ENCODE measurements at places on chromosomes 6 and 20.

DNA sequence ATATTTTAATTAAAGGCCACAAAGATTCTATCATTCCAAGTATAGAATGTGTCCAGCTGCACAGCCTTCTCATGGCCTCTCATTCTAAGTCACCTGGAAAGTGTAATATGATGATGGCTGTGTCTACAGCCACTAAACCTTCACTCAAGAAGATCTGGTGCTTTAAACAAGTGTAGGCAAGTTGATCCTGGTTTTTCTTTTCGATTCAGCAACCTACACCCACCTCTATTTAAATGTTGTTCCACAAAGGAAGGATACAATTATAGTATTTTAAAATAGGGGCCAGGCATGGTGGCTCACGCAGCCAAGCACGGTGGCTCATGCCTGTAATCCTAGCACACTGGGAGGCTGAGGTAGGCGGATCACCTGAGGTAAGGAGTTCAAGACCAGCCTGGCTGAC is 25.5 kb upstream of the DST start:
- DNase-seq: no peak

DNA sequence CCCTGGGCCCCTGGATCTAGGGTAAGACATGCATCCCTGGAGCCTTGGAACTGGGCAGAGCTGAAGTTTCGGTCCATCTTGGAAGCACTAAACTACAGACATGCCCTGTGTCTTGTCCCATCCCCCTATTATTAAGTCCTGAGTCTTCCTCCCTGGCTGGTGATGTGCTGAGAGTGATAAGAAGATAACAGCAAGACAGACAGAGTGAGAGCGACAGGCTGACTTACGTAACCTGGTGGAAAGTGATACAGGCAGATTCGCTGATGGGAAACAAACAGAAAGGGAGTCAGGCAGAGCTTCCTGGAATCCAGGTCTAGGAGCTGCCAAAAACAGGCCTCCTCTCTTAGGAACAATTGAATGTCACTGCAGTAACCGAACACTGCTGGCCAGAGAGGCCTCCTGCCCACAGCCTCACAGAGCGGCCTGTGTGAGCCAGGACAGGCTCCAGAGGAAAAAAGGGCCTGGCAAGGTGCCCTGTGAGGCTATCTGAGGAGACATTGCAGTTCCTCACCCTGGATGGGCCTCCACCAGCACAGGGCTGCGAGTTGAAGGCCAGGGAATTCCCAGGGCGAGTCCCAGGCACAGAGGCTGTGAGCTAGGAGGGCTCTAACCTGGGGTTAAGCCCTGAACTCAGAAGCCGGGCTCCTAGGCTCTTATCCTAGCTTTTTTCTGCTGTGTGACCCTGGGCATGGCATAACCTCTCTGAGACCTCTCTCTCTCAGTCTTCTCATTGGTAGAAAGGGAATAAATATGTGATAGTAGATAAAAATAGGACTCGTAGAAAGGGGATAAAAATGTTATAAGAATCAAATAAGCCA is 34.2 kb upstream of the B4GALT5 start:
- no peak for DNase-seq

- DNase-seq: no peak
Observed at GRCh38 chr6:109769213-109769612, 78.1 kb downstream of the FIG4 start.

- no peak for DNase-seq
Observed at GRCh38 chr6:119096721-119097565, 18.5 kb upstream of the FAM184A start.

- no peak for DNase-seq
Observed at GRCh38 chr20:53918949-53919361, 151.4 kb downstream of the BCAS1 start.

DNA sequence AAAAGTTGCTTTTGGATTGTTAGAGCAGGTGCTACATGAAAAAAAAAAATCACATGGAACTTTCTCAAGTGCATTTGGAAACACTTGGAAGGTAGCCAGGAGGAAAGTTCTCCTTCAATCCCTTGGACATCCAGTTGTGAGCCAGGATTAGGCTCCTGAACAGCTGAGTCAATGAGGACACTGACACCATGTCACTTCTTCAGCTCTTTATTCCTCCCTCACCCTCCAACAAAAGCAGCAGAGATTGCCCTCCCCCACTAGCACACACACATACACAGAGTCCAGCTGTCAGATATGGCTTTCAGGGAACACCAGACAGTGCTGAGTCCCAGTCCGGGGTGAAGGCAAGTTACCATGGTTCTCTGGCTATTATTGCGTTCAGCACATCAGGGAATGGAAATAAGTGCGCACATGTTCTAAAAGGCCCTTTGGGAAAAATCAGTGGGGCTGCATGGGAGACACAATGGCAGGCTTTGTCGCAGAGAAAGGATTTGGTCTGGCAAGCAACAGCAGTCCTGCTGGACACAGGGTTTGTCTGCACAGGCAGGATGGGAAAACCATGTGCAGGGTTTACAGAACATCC is 124.7 kb upstream of the MARCKS start:
- DNase-seq: no peak

- no peak for DNase-seq
Observed at GRCh38 chr6:56529594-56530191, 113.0 kb downstream of the DST start.

DNA sequence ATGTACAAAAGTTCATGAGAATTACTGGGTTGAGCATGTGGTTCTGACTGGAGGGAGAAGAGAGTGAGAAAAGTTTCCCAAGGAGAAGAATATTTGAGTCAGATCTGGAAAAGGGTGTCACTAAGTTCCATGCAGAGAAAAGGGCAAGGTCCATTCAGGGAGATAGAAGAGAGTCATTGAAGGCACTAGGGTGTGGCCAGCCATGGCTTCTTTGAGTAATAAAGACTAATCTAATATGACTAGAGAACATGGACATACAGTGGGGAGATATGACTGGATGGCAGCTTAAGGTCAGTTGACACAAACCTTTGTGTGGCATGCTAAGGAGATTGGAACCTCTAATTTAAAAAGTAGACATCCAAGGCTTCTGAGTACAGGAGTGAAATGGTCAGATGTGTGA is 10.7 kb upstream of the SLC17A4 start:
- no peak for DNase-seq

GRCh38 chr6:14068133-14068532 is 49.4 kb upstream of the CD83 start:
- no peak for DNase-seq

DNA sequence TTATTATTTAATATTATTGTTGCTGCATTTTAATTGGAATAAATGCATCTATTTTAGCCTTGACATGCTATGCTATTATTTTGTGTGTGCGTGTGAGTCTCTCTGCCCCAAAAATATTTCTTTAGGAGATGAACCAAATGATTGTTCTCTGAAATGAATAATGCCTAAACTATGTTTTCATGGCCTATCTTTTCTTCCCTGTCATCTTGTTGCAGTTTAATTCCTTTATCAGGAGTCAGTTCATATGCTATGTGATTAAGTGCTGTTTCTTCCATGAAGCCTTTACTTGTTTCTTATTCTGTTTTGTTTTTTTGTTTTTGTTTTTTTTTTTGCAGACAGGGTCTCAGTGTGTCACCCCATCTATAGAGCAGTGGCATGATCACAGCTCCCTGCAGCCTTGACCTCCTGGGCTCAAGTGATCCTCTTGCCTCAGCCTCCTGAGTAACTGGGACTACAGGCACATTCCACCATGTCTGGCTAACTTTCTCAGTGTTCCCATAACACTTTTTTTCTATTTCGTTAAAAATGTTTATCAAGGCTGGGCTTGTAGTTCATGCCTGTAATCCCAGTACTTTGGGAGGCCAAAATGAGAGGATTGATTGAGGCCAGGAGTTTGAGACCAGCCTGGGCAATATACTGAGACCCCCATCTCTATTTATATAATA is 25.7 kb downstream of the TPX2 start:
- DNase-seq: no peak

DNA sequence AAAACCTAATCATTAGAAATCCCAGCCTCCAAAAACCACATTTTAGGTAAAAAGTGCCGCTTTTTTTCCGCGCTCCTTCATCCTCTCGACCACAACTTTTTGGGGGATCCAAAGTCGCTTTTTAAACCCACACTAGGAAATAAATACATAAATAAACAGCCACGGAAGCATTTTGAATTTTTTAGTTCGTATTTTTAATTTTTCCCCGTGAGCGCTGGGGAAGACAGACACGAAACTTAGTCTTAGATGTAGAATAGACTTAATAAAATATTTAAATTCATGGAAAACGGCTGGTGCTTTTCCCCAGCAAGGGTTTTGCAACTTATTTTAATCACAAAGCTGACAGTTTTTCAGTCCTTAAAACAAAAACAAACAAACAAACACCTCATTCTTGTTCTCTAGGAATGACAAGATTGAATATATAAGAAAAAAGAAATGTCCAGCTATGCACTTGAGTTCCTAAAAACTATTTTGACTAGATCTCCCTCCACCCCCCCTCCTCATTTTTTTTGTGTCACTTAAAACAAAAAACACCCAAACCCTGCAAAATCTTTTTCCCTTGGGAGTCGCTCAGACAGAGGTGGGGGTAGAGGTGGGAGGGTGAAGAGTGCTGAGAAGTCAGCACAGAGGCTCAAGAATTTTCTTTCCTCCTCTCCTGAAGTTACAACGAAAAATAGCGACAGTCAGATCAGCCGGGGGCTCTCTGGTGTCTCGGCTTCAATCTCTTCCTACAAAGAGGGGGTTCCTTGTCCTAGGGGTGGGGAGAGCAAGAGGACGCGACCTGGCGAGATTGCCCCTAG is 43.4 kb upstream of the SUPT3H start:
- DNase-seq: no peak

DNA sequence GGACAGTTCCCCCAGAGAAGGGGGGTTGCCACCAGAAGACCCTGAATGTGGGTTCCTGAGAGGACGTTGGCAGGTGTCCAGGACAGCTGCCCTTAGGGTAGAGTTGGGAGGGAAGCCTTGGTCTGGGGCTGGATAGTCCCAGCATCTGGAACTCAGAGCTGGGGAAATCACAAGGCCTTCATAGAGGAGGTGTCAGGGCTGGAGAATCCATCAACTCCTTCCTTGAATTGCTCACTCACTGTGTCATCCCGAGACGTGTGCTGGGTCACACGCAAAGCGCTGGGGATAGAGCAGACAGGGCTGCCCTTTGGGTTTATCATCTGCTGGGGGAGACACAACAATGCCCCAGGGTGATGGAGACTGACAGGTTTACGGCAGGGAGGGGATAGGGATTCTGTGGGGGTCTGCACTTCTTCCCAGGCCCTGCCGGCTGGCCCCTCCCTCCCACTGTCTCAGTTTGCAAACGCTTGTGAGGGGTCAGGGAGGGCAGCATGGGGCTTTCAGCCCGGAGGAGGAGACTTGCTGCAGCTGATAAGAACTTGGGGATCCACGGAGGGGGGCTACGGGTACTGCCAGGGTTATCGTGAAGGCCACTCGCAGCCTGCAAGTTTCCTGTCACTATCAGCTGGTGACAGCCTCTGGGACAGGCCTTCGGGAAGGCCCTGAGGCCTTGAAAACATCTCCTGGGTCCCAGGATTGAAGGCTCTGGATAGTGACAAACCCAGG is 18.6 kb downstream of the RBM38 start:
- DNase-seq: no peak

- DNase-seq: no peak
Observed at GRCh38 chr6:32129297-32130088, 595 bp downstream of the FKBPL start.

- DNase-seq: no peak
Observed at GRCh38 chr20:8756410-8756809, 312.5 kb upstream of the PLCB4 start.
